Tongue (tissue), 3 donors: ENCODE measurements at places on chromosomes 12 and 14.

- no peak for DNase-seq
Observed at GRCh38 chr14:32571995-32572866, 243.1 kb downstream of the AKAP6 start.

DNA sequence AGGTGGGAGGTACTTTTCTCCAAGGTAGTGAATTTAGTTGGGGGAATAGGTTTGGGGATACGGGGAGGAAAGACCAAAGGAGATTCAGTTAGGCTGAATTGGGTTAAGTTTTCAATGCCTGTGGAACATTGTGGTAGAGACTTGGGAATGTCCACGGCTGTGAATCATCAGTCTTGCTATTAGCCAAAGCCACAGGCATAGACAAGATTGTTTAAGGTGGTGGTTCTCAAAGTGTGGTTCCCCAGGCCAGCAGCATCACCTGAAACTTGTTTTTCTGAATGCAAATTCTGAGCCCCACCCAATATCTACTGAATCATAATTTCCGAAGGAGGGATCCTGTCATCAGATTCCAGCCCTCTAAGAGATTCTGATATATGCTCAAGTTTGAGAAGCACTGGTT lies 316.2 kb downstream of the EGLN3 start:
- no peak for DNase-seq

- peak; percentile 91 for DNase-seq
Observed at GRCh38 chr14:99245564-99246511, 26.2 kb downstream of the BCL11B start.

GRCh38 chr14:95490727-95491451 lies 25.6 kb downstream of the SYNE3 start:
- no peak for DNase-seq

GRCh38 chr12:105060715-105061378 lies 23.4 kb downstream of the ALDH1L2 start:
- DNase-seq, result no peak

GRCh38 chr12:68264857-68265256 lies 11.5 kb upstream of the IL22 start:
- DNase-seq, result no peak

DNA sequence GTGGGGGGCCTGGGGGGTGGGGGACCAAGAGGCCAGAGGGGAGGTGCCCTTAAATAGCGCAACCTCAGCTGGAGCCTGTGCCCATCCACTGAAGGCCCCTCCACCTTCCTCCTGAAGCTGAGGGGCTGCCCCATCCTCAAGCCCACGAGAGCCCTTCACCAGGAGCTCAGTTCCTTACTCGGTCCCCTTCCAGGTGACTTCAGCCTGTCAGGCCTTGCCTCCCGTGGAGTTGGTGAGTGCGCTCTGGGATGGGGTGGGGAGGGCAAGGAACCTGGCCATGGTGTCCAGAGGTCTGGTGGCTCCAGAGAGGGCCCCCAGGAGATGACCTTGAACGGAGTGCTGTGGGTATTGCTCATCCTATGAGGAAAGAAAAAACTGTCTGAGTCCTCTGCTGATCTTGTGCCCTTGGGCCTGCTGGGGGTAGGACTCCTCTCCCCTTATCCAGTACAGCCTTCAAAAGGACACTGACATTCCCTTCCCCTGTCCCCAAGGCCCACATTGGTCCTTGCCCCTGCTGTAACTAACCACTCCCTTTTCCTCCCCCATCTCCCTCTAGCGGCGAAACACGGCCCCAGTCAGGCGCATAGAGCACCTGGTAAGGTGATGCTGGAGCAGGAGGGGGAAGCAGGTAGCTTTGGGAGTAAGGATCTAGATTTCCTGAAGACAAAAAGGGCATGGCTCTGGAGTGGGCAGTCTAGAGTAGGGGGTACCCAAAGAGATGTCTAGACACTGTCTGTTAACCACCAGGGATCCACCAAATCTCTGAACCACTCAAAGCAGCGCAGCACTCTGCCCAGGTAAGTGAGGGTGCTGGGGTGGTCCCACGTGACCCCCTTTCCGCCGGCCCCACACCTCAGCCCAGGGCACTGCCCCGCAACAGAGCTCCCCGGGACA lies 3.6 kb downstream of the TNS2 start:
- peak; percentile 74 for DNase-seq
